Fibroblast of lung (primary cell): ENCODE measurements at places on chromosomes 4 and X. TPM values are rescaled to one million over a fixed set of nuclear protein-coding genes. Genes with fewer than 3 reads are reported as not detected.

GRCh38 chrX:39581411-39581810, 516.3 kb downstream of the BCOR start:
- DNase-seq: no peak

DNA sequence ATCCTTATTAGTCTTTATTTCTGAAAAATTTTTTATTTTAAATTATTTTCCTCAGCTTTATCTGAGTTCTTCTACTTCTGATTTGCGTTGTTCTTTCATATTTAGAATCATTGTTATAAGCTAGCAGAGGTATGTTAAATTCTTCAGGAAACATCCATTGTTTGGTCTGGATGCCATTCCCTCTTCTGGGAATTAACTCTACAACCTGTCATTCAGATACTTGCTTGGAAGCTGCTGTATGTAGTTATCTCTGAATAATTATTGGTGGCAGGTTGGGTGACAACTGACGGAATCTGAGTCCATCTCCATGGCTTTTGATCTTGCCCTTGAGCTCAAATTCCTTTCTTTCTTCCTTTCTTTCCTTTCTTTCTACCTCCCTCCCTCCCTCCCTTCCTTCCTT, 61.9 kb downstream of the DDIT4L start:
- DNase-seq: no peak

DNA sequence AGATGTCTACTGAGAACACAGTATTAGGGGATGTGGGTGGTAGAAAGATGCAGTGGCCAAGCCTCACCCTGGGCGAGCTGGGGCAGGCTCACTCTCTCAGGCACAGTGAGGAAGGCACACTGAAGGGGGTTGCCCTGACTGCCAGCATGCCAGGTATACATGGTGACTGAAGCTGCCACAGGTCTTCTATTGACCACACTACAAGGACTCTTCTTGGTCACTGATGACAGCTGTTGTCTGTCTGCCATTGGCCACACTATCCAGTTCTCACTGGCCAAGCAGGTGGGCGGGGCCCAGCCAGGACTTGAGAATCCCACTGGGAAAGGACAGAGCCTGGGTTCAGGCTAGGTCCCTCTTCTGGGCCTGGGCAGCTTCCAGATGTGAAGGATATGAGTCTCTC, 39.7 kb upstream of the TBC1D14 start:
- DNase-seq: no peak

GRCh38 chr4:146349306-146349705, 135.0 kb downstream of the REELD1 start:
- no peak for DNase-seq

Gene RTL3
- not detected in 2 replicates for total RNA-seq

Gene SMR3B
- total RNA-seq: not detected in 2 replicates

Gene MED28
- total RNA-seq: 11.0 and 20.1 TPM in 2 replicates
